Naive thymus-derived CD4-positive, alpha-beta T cell (primary cell): ENCODE measurements at places on chromosomes 11 and 22. TPM values are rescaled to one million over a fixed set of nuclear protein-coding genes. Genes with fewer than 3 reads are reported as not detected.

SLCO2B1 gene
- 0.39 TPM for total RNA-seq

KCNJ1 gene
- total RNA-seq = not detected

TPBGL gene
- 0.15 and 0.56 TPM in 2 replicates for total RNA-seq

GRCh38 chr11:11356842-11357241, 3.8 kb upstream of the CSNK2A3 start:
- DNase-seq = no peak

- DNase-seq = no peak
Observed at GRCh38 chr11:115616971-115617370, 112.8 kb upstream of the CADM1 start.

DNA sequence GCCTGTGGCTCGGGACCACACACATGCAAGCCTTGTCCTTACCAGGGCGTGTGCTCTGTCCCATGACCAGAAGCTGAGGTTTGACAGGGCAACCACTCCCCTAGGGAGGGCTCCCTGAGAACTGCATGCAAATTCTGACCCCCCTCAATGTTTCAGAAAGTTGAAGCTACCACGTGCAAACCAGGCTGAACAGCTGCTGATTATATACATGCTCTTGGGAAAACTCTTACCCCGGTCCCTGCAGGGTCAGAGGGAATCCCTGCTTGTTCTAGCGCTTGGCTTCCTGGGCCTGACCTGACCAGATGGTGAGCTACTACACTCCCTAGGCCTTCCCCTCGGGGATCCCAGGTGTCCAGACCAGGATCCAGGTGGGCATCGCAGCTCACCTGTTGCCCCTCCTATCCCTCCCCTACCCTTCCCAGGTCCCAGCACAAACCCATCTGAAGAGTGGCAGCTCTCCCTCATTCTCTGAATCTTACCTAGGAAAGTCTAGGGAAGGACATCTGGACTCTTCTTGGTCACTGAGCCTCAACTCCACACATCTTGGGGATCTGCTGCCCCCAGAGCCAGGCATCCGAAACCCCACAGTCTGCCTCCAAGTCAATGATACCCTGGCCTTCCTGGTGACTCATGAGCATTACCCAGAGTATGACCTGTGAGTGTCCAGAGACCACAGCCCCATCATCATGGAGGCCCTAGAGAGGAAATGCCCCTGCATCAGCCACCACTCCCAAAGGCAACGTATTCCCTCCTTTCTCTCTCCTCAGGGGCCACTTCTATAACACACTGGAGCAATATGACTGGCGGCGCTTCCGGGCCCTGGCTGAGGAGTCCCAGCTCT, 61.5 kb downstream of the BTG4 start:
- DNase-seq = no peak
